ENCODE measurements at places on chromosomes 2 and 18.

GRCh38 chr2:123045713-123046112 lies 979.4 kb upstream of the CNTNAP5 start:
- DNase-seq, result no peak

GRCh38 chr2:24825883-24826772 lies 32.9 kb downstream of the CENPO start:
- no peak for DNase-seq

- DNase-seq, result no peak
These were observed 19.9 kb upstream of the SCYGR1 start for GRCh38 chr2:227407591-227408151.

GRCh38 chr2:88669482-88670214 lies 21.8 kb upstream of the RPIA start:
- no peak for DNase-seq

GRCh38 chr2:217106650-217107014 lies 246.8 kb upstream of the TNP1 start:
- no peak for DNase-seq

DNA sequence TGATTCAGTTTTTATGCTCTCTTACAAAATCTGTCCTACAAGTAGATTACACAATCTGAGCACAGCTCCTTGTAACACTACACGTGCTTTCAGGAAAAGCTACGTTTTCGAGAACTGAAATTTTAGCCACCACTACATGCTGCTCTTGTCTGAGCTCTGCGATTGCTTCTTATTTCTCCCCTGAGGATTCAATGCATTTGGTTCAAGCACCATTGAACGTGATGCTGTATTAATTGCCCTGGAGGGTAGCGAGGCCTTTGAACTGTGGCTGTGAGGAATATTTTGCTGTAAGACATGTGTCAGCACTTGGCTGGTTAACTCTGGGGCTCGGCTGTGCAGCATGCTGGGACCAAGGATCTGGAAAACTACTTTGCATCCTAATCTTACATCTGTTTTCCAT lies 405.8 kb downstream of the EPHA4 start:
- DNase-seq, result no peak

All from mucosa of descending colon (tissue), 3 donors.